Fibroblast of lung (primary cell): ENCODE measurements at places on chromosomes 16 and 17. TPM values are rescaled to one million over a fixed set of nuclear protein-coding genes. Genes with fewer than 3 reads are reported as not detected.

- DNase-seq: no peak
Measured at GRCh38 chr17:58054641-58055040, 28.6 kb upstream of the DYNLL2 start.

- no peak for DNase-seq
Measured at GRCh38 chr17:63760771-63761539, 12.4 kb downstream of the CCDC47 start.

C16orf90 gene
- not detected in 2 replicates for total RNA-seq

GRCh38 chr16:35543486-35543885 is 2084.1 kb downstream of the TP53TG3F start:
- no peak for DNase-seq
